Activated T-cell treated with anti-CD3 and anti-CD28 coated beads, Interleukin-2, amount 50 U/mL, for 72 hours (primary cell): ENCODE measurements at places on chromosomes 2 and 18. TPM values are rescaled to one million over a fixed set of nuclear protein-coding genes. Genes with fewer than 3 reads are reported as not detected.
A peak's percentile ranks its signal among the peaks of the same experiment; 100 is the strongest.

DNA sequence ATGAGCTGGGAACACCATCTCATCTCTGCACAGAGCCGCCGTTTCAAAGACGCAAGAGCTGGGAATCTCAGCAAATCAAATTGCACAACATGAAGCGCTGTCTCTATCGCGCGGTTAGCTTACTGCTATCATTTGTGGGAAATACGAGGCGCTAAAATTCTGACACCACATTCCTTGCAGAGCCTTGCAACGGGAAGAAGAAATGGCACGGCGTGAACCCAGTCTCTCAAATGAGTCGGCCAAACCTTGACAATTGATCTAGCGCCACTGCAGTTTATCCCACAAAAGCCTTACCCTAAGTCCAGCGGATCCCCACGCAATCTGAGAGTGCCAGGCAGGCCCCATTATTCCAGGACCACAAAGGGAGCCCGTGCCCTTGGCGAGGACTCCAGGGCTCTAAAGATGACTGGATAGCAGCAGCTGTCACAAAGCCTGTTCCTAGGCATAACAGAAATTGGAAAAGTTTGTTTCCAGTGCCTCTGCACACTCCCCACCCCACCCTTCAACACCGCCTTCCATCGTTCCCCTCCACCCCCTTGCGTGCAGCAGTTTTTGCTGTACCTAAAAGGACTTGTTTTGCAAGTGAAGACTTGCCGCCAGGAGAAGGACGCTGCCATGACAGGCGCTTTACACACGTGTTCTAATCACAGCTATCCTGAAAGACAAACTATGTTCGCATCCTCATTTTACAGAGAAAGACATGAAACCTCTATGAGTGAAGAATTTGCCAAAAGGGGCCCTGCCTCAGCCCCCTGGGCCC, 252.4 kb downstream of the EIPR1 start:
- no peaks in the 10 kb centered on the region for H3K36me3 ChIP-seq
- no peak overlapping the region for H3K27ac ChIP-seq

- peak; percentile 54 for DNase-seq
- peaks cover 25% of the 10 kb centered on the region for H3K27me3 ChIP-seq
- peaks cover 9% of the 10 kb centered on the region for H3K36me3 ChIP-seq
- H3K27ac ChIP-seq: peak overlapping the region; percentile 58
These were observed 41.0 kb upstream of the EPC2 start for GRCh38 chr2:148603562-148603920.

DNA sequence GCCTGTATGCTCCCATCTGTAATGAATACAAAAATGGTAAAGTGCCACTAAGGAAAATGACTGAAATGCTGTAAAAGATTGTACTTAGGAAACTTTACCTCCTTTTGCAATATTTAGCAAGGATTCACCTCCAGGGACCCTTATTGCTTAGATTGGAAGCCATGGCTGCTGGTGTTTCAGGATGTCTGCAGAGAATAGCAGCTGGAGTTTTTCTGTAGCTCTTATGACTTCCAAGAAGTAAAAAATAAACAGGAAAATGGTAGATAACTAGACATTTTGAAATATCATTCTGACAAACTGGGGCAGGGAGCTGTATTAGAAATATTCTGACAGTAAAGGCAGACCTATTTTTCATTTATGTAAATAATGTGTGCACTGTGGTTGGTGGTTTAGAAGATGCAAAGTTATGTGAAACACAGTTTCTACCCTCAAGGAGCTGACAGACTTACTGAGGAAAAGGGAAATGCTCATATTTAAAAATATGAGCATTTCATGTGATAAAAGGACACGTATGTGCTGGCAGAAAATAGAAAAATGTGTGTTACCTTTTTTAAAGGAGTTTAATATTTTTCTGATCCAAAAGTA, 224.9 kb upstream of the BOD1L2 start:
- no peak for DNase-seq
- H3K36me3 ChIP-seq: peaks cover 2% of the 10 kb centered on the region
- H3K4me3 ChIP-seq: peak overlapping the region; percentile 16
- H3K27ac ChIP-seq: peak overlapping the region; percentile 24

KYNU gene
- 0.35 TPM for total RNA-seq

DAPL1 gene
- total RNA-seq: not detected
